Iris pigment epithelial cell (primary cell): ENCODE measurements at places on chromosomes 7 and 10.
A peak's percentile ranks its signal among the peaks of the same experiment; 100 is the strongest.

GRCh38 chr7:37729181-37729580 lies 45.6 kb downstream of the GPR141 start:
- DNase-seq: no peak

GRCh38 chr7:34313289-34313688 lies 344.7 kb upstream of the NPSR1 start:
- peak; percentile 25 for DNase-seq

DNA sequence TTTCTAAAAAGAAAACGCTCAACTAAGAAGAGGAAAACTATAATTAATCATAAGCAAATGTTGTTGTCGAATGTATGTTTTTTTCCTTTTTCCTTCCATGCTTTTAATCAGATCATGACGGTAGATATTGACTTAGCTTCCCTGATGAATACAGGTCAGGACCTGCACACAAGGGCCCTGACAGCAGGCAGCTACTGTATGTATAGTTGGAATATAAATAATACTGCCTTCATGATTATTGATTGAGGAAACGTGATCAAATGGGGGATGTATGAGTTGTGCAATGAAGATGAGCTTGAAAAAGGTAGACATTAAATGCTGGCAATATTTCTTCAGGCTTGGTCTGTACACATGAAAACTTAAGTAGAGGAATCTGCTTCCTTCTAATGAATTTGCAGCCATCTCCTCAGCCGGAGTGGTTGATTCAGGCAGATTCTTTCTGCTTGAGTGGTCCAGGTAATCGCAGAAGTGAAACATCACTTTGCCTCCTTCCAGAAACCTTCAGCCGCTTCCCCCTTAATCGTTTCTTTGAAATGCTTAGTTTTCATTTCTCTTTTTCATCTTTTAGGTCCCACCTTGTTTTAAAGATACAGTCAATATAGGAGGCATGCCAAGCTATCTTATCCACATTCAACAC lies 656.5 kb downstream of the SDK1 start:
- no peak for DNase-seq

- no peak for DNase-seq
These were observed 393.2 kb upstream of the FOXK1 start for GRCh38 chr7:4288791-4289394.

DNA sequence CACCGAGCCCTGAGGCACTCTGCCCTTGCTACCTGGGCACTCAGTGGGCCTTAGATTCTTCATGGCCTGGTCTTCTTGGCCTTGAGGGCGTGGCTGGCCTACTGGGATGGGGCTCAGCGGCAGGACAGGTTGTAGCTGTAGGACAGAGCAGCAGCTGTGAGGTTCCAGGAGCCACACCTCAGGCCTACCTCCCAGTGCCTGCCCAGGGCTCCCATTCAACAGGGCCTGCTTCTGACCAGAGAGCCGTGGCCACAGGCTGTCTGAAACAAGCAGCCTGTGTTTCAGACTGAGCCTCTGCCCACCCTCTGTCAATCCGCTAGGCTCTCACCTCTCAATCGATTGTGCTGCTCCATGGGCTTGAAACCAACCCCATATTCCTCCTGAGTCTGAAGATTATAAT lies 928.0 kb upstream of the ZNF722 start:
- DNase-seq: no peak

GRCh38 chr10:130729876-130730275 lies 581.6 kb downstream of the TCERG1L start:
- no peak for DNase-seq

DNA sequence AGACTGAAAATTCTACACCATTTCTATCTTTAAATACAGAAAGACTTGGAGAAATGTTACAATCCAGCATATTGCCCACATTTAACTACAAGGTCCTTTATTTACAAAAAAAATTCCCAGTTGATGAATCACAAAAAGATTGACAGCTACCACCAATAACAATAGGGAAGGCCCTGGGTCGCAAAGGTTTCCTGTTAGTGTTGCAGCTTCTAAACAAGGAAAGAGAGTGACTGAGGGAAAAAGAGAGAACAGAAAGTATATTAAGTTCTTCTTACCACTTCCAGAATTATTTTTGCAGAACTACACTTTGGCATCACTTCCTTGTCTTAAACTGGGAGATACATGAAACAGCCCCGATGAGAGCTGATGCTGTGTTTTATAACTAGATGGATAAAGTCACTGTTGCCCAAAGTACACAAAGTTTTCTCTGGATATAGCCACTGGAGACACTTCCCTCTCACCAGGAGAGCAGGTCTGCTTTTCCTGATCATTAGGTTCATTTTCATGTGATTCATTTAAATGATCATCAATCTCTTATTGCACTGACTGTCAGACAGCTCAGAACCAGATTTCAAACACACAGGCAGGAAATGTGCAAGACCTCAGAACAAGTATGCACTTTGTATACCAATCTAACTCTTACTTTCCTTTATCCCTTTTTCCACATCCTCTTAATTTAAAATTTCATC lies 57.0 kb downstream of the SHTN1 start:
- DNase-seq: peak; percentile 65

DNA sequence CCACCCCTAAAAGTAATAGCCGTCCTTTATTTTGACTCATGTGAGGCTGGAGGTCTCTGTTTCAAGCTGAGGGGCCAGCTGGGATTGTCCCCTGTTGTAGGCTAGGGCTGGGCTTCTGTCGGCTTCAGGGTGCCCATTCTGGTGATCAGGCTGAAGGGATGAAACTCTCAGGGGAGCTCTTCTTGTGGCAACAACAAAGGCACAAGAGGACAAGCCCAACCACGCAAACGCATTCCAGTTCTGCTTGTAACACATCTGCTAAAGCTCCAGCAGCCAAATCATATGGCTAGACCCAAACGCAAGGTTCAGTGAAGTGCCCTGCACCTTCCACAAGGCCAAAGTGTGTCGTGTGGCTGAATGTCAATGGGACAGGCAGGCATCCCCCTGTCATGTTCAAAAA lies 405.7 kb downstream of the INHBA start:
- no peak for DNase-seq

DNA sequence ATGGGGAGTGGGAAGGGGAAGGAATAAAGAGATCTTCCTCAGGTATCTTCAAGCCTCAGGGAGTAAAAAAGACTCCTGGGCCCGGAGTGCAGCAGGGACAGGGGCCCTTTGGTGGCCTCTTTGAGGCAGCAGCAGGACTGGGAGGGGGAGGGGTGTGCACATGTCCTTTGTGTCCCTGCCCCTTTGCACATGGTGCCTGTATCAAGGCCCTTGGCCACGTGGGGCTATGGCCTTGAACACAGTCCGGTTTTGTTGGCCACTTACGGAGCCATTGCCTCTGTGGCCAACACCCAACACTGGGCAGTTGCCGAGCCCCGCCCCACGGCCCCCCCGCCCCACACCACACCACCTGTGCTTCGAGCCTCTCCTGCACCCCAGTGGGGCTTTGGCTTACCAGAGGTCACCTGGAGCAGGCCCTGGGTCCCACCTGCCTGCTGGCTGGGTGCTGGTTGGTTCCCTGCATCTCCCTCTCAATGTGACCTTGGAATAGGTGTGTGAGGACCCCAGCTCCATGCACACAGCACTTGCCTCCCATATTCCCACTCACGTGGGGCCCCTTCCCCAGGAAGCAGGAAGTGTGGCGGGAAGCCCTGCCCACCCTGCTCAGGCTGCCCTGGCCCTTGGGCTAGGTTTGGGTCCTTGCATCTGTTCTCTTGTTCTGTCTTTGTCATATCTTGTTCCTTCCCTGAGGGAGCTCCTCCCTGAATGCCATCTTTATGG lies 5.4 kb downstream of the SAP25 start:
- no peak for DNase-seq

- no peak for DNase-seq
These were observed 255.3 kb downstream of the ELFN1 start for GRCh38 chr7:1925349-1925748.

- peak; percentile 86 for DNase-seq
These were observed 106.4 kb downstream of the ZRANB1 start for GRCh38 chr10:125048094-125048864.

- peak; percentile 93 for DNase-seq
These were observed 4.8 kb downstream of the STRIP2 start for GRCh38 chr7:129438839-129439651.

GRCh38 chr10:77987671-77988255 lies 41.6 kb downstream of the POLR3A start:
- no peak for DNase-seq

DNA sequence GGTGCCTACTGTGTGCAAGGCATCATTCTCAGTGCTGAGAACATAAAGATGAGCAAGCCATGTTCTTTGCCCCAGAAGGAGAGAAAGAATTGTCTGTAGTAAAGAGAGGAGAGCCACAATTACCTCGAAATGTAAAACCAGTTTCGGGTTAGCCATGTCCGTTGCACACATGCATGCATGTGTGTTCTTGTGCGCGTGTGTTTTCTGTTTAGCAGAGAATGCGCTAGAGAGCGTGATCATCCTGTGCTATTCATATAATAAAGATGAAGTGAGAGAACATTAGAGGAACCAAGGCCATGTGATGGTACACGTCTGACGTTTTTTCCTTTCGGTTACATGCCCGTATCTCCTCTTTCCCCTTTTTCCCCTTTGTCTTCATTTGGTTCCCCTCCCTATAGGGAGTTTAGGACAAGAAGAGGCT lies 158.2 kb downstream of the CELF2 start:
- DNase-seq: no peak

GRCh38 chr7:104656467-104656866 lies 328.1 kb downstream of the LHFPL3 start:
- DNase-seq: no peak

- no peak for DNase-seq
These were observed 115.3 kb upstream of the TCF7L2 start for GRCh38 chr10:112834751-112835181.

DNA sequence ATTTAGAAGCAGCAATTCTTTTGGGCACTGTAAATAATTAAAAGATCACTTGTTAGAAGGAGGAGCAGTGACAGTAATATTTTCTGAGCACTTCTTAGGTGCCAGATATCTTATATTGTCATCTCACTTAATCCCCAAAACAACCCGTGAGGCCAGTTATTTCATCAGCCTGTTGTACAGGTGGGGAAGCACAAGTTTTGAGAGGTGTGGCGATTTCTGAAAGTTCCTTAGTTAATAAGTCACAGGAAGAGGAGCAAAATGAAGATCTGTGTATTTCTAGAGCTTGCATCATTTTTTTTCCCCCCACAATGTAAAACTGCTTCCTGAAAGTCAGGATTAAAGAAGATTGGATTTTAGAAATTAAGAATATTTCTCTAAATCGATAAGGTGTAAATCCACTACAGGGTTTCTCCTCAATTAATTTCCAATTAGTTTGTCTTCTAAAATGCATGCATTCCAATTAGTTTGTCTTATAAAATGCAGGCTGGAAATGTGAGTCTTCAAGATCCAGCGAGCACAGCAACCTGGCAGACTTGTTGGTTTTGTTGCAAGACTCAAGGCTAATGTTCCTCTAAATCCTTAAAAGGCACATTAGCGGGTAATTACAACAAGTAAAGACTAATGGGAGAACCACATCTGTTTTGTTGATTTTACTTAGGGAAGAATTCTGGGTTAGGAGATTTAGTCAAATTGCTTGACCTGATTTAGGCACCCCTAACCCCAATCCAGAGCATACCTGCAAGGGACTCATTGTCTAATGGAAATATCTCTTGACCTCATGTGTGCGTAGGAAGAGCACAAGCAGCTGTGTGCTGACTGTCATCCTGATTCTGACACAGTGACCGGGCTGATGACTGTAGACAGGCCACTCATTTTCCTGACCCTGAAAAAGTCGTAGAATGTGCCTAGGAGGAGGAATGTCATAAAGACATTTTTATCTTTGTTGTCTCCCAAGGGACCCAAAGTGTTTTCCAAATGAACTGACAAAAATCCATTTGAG lies 272.0 kb downstream of the BAMBI start:
- no peak for DNase-seq

DNA sequence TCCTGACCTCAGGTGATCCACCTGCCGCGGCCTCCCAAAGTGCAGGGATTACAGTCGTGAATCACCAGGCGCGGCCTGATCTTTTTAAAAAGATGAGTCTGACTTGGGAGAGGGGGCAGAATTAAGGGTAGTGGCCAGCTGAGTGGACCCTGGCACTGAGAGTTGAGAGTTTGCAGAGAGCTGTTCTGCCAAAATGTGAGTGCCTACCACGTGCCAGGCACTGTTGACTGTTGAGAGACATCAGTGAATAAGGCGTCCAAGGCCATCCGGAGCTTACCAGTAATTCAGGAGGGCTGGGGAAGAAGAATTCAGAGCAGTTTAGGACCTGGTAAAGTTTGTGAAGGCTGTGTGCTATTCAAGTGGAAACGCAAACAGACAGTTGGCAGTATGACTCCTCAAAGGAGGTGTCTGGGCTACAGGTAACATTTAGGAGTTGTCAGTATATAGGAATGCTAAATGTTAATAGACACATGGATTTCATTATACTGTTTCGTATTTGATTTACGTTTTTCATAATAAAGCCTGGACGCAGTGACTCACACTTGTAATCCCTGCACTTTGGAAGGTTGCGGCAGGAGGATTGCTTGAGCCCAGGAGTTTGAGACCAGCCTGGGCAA lies 1.5 kb downstream of the NIPSNAP2 start:
- peak; percentile 73 for DNase-seq

- no peak for DNase-seq
These were observed 9.6 kb downstream of the IL2RA start for GRCh38 chr10:6052247-6053221.

GRCh38 chr10:132703419-132704007 lies 82.4 kb downstream of the NKX6-2 start:
- no peak for DNase-seq

- DNase-seq: no peak
These were observed 113.1 kb downstream of the ZMIZ1 start for GRCh38 chr10:79181698-79182521.

DNA sequence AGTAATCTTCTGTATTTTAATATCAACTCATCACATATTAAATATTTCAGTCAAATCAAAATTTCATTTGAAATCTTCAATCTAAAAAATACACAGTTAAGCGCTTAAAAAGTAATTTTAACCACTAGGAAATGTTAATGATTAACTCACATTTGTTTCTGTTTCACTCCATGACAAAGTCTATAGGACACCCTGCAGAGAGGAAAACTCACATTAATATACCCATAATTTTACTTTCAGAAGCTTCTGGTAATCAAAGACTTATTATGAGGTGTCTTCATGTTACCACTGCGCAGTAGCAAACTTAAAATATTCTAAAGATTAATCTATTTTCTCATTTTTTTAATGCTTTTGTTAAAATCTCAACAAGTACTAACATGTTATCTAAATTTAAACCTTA lies 41.0 kb upstream of the ZNF518A start:
- no peak for DNase-seq

- no peak for DNase-seq
These were observed 19.9 kb upstream of the CCNY start for GRCh38 chr10:35316218-35316967.

GRCh38 chr7:29102558-29103151 lies 43.7 kb downstream of the CPVL start:
- DNase-seq: peak; percentile 60

DNA sequence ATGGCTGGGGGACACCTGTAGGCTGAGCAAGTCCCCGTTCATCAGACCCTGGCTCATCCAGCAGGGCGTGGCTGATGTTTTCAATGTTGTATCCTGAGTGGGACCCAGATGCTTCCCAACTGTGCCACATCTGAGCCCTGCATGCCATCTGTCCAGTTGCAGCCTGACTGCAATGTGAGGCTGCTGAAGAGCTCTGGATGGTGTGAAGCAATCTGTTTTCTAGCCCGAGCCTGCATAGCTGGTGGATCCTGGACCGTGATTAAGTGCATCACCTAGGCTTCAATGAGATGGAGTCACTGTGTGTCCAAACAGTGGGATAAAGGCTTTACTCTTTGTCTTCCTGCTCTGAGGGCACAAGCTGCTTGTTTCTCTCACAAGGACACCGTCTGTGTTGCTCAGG lies 99.8 kb downstream of the TCF7L2 start:
- no peak for DNase-seq

GRCh38 chr10:85612833-85613232 lies 753.8 kb downstream of the GRID1 start:
- DNase-seq: no peak
